ENCODE measurements at places on chromosomes 1 and 21. TPM values are rescaled to one million over a fixed set of nuclear protein-coding genes. Genes with fewer than 3 reads are reported as not detected.

The IL22RA1 gene
- 74.4 TPM for total RNA-seq

The THEM5 gene
- 0.17 TPM for total RNA-seq

The CLCC1 gene
- 28.3 TPM for total RNA-seq

The GBP7 gene
- not detected for total RNA-seq

The CR1L gene
- not detected for total RNA-seq

The POTED gene
- total RNA-seq: not detected

The AVPR1B gene
- 0.20 TPM for total RNA-seq

The FGR gene
- total RNA-seq: 3.1 TPM

The BMP8B gene
- total RNA-seq: 2.4 TPM

The NBPF10 gene
- total RNA-seq: 0.86 TPM

The MAP3K7CL gene
- total RNA-seq: 2.8 TPM

The CELA2B gene
- total RNA-seq: 2,290 TPM

The FCRLB gene
- 0.40 TPM for total RNA-seq

The DTL gene
- total RNA-seq: 0.84 TPM

The CHRNB2 gene
- 0.35 TPM for total RNA-seq

All from pancreas (tissue), 10 donors.